CD4-positive, CD25-positive, alpha-beta regulatory T cell (primary cell): ENCODE measurements at places on chromosomes 12 and 14.

DNA sequence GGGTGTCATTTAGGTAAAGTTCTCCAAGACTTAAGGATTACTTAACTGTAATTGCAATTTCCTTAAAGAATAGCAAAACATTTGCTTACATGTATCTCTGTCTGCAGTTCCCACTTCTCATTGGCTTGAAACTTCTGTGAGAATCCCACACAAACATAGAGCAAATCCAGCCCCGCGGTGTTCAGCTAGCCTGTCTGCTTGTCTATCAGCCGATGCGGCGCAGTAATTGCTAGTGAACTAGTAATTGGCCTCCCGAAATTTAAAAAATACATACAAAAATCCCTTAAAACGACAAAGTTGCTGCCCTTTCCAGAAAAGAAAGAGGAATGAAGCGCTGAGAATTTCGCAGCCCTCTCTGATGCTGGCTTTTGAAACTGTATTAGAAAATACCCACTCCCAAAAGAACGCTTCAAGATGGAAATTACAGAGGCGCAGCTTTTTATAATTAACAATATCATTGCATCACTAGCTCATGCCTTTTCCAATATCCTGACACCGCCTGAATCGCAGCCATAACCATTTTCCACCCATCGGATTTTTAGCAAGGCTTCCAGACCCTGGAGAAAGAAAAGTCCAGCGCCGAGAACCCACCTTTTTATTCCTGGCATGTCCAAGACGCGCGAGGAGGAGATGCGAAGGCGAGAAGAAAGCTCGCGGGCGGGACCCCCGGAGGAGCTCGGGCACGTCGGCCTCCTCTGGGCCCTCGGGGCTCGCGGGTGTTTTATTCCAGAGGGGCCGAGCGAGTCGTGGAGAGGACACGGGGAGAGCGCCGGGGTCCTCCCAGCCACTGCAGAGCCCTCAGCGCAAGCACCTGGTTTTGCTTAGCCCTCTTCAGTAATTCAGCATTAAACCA lies 646 bp downstream of the FBLN5 start:
- DNase-seq, result no peak

GRCh38 chr14:23360496-23360895 lies 4.5 kb downstream of the EFS start:
- DNase-seq, result no peak

- no peak for DNase-seq
These were observed 28.8 kb upstream of the LMO3 start for GRCh38 chr12:16634786-16635185.

DNA sequence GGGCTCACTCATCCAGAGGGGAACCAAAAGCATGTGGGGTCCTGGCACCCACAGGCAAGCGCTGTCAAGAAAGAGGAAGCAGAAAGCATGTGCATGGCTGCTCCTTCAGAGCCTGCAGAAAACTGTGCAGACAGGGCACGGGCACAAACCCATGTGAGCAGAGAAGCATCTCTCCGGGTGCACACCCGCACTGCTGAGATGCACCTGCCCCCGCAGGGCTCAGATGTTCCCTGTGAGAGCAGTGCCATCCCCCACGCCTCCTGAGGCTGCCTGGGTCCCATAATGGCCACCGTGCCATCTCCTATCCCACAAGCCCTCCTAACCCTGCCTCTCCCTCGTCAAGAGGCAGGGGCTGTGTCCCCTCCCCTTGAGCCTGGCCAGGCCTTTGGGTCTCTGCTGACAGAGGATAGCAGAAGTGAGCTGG lies 32.3 kb upstream of the INF2 start:
- no peak for DNase-seq

DNA sequence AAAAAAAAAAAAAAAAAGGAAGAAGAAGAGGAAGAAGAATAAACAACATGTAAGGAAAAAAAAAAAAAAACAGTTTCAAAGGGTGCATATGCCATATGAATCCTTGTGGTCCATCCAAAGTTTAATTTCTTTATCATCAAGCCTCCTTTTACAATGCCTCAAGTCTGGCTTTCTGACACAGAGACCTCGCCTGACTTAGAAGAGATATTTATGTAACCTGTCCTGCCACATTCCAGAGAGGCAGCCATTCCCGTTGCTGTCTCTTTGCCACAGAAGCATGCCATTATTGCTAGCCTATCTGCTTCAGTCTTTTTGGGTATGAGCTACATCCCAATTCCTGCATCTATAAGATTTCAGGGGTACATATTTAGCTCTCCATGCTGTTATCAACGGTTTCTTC lies 596.7 kb upstream of the ATP2B1 start:
- no peak for DNase-seq

DNA sequence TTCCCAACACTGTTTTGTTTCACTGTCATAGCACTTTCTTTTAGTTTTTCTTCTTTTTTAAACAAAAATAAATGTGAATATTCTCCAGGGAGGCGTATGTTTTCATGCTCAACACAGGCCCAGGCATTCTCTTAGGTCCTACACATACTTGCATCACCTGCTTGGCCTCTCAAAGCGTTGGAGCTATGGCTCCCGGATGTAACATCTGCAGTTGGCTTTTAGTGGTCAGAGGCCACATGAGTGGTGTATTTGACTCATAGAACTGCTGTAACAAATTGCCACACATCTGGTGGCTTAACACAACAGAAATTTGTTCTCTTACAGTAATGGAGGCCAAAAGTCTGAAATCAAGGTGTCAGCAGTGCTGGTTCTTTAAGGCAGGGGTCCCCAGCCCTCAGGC lies 44.6 kb upstream of the VRK1 start:
- no peak for DNase-seq
